ENCODE measurements at places on chromosomes 1 and 21. TPM values are rescaled to one million over a fixed set of nuclear protein-coding genes. Genes with fewer than 3 reads are reported as not detected.

Gene AHCYL1
- 45.9 TPM for total RNA-seq

Gene GUCA2B
- not detected for total RNA-seq

Gene TTC39A
- total RNA-seq, result 1.7 TPM

Gene LUZP1
- 22.5 TPM for total RNA-seq

Gene FCRL6
- not detected for total RNA-seq

Gene CFHR5
- not detected for total RNA-seq

Data from tongue (tissue), 3 donors.